ENCODE measurements at places on chromosomes 16 and 17.
A peak's percentile ranks its signal among the peaks of the same experiment; 100 is the strongest.

DNA sequence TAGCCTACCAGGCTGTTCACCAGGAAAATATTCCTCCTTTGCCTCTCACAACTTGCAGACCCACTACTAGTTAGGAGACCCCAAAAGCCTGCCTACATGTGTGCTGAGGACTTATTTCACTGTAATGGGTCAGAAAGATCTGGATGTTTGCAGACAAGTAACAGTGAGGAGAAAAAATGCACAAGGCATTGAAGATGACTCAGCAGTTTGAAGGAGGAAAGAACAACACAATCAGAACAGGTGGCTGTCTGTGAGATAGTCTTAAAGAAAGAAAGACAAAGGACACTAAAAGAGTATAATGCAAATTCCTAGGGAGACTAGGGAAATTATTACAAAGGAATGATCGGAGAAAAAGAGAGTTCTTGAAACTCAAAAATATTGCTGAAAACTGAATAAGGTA is 69.0 kb downstream of the ANKFN1 start:
- DNase-seq: no peak

- DNase-seq: no peak
Observed at GRCh38 chr17:44081681-44082080, 11.1 kb downstream of the G6PC3 start.

DNA sequence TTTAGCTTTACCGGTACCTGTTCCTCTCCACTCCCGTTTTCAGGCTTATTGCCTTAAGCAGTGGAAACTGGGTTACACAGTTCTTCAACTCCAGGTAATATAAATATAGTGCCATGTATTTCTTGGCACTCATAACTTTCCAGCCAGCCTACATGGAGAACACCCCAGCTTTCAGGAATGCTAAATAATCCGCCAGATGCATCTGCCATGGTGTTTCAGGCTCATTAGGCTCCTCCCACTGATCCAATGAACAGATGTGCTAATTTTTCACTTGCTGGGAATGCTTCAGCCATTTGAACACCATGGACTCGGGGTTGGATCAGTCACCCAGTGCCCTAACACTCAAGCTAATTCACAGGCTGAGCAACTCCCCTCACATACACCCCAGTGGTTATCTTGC is 4.6 kb downstream of the ANKFN1 start:
- no peak for DNase-seq

DNA sequence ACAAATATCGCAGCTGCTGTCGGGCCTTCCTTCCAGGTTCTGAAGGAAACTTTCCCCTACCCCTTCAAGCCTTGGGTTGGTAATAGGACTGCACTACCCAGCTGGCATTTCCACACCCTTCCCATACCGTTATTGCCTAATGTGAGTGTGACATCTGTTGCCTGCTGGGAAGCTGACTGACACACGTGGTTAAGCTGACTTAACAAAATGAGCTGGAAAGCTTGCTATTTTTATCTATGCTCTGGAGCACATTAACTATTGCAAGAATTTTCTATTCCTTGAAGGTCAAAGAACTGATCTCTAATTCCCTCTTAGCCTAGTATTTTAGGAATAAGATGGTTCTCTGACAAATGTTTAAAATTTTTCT is 79.5 kb downstream of the PMP22 start:
- DNase-seq: peak; percentile 28

DNA sequence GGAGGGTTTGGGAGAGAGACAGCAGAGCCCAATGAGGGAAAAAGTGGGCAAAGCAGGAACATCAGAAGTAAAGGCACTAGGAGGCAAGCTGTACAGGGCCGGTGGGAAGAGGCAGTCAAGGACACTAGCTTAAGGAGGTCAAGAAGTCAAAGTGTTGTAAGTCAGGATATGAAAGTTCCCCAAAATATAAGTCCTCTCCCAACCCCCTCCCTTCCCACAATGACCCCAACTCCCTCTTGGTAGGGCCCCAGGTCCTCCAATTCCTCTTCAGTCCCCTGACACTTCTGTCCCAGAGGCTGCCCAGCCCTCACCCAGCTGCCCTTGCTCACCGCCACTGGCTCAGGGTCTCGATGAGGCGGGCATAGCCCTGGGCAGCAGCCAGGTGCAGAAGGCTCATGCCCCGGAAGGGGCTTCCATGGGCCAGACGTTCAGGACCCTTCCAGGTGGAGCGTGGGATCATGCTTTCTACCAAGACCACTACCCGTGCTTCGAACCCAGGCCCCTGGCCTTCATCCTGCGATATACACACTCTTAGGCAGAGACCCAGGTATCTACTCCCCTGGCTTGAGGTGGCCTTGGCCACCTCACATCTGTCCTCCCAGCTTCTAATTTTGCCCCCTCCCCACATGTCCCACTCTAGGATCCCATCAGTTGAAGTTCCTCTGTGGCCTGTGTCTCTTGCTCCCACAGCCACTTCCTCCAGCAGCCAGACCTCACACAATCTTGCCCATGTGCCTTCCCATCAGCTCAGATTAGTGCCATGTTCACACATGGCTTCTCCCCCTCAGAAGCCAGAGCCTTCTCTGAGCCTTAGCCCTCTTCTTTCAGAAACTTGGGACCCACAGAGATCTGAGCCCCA is 5.9 kb upstream of the SPAG7 start:
- no peak for DNase-seq

DNA sequence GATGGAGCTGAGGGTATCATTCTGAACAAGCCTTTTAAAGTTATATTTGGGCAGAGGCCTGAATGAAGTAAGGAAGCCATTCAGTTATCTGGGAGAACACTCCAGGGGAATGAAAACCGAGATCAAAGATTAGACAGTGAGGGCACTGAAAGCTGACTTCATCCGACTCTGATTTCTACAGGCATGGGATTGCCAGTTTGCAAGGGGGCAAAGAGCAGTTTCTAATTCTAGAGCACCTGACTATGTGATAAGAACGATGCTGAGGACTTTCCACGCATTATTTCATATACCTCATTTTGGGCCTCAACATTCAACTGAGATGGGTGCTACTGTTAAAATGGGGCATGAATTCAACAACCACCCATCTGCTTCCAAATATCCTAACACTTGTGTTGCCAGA is 135.7 kb downstream of the CDK5R1 start:
- no peak for DNase-seq

DNA sequence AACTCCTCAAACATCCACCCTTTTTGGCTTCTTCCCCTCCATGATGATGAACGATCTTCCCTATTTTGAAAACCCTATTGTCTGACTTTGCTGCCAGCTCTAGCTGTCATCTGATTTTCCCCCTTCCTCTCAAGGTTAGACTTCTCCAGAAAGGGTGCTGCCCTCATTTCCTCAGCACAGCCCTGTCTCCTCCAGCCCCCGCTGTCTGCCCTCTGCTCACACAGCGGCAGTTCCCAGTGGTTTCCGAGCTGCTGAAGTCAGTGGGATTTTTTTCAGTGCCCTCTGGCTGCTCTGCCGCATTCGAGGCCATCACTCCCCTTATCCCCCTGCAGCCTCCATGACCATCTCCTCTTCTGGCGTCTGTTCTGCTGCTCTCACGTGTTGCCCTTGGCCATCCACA is 26.6 kb upstream of the C17orf107 start:
- DNase-seq: no peak

Measured in glutamatergic neuron (in vitro differentiated cells).